IPS DF 19.7 (cell line): ENCODE measurements at places on chromosomes 6 and 20.

DNA sequence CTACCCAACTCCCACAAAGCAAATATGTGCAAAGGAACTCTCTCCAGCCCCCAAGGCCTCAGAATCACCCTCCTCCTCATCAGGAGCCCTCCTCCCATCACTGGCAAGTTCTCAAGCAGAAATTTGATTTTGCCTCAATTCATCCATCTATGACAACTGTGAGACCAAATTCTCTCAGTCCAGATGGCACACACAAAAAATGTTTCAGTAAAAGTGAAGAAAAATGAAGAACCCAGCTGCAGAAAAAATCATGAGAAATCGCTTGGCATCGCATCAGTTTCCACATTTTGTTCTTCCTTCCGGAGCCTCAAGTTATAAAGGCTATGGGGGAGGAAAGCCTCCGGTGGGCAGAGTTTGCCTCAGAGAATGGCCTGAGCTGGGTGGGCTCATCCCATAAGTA is 6.4 kb upstream of the CD24 start:
- DNase-seq: no peak

- no peak for DNase-seq
Observed at GRCh38 chr6:94478133-94479005, 1059.0 kb upstream of the EPHA7 start.

GRCh38 chr6:14792118-14792955 is 453.5 kb upstream of the JARID2 start:
- no peak for DNase-seq

GRCh38 chr6:37024656-37025337 is 19.3 kb downstream of the FGD2 start:
- DNase-seq: no peak

- peak; percentile 23 for DNase-seq
Observed at GRCh38 chr6:84618836-84619235, 145.6 kb downstream of the TBX18 start.

GRCh38 chr6:81362246-81362645 is 390.2 kb downstream of the TENT5A start:
- DNase-seq: no peak

DNA sequence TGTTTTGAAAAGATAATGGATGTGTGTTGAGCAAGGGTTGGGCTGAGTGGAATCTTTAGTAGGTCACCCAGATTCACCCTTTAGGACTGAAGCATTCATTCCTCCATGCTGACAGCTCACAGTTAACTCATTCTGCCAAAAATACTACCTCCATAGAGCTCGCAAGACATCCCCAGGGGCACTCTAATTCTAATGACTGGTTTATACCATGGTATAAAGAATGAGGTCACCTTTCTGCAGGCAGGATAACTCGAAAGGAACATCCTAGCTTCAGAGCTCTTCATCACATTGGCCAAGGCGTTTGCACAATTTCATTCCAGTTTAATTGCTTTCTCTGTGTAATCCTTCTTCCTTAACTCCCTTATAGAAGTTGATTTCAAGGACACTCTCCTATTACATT is 1257.2 kb upstream of the EYS start:
- no peak for DNase-seq

GRCh38 chr6:148565930-148566663 is 180.7 kb upstream of the UST start:
- DNase-seq: no peak

GRCh38 chr6:35411066-35411465 is 41.1 kb upstream of the FANCE start:
- DNase-seq: no peak

- no peak for DNase-seq
Observed at GRCh38 chr6:40328386-40328985, 258.7 kb downstream of the LRFN2 start.

- DNase-seq: no peak
Observed at GRCh38 chr20:57399587-57400155, 8.5 kb downstream of the RBM38 start.

GRCh38 chr6:33029328-33030184 is 20.2 kb upstream of the HLA-DOA start:
- DNase-seq: no peak

- DNase-seq: no peak
Observed at GRCh38 chr6:155001934-155002333, 6.8 kb downstream of the TIAM2 start.

DNA sequence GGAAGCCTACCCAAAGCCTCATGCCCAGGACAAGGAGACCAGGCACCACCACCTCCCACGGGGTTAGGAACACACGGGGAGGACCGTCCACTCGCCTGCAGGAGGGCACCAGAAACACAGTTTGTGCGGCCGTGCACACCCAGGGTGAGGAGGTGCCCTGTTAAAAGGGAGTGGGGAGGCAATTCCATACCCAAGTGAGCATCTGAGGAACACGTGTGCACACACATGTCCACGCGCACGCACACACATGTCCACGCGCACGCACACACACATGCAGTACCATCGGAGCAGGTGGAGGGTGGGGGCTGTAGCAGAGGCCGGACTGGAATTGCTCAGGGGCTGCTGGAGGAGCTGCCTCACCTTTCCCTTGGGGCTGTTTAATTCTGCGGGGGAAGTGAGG is 259.4 kb downstream of the TAF4 start:
- no peak for DNase-seq

- DNase-seq: no peak
Observed at GRCh38 chr6:10343320-10343719, 71.6 kb downstream of the TFAP2A start.

- DNase-seq: no peak
Observed at GRCh38 chr20:15252304-15252703, 914.9 kb upstream of the FLRT3 start.

GRCh38 chr20:13443690-13444089 is 195.0 kb downstream of the TASP1 start:
- DNase-seq: no peak

DNA sequence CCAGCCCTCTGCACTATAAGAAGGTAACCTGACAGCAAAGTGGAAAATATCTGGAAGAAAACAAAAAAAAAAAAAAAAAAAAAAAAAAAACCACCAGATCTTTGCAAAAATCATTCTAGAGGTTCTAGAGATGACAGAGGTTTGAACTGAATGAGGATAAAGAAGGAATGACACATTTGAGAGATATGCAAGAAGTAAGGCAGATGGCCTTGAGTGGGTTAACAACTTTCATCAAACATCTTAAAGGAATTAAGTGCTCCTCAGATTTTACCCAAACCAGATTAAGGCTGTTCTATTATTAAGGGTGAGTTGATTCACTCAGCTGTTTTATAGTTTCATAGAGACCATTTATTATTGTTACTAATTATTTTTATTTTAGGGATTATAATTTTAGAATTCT is 62.0 kb downstream of the RSPO3 start:
- DNase-seq: no peak

DNA sequence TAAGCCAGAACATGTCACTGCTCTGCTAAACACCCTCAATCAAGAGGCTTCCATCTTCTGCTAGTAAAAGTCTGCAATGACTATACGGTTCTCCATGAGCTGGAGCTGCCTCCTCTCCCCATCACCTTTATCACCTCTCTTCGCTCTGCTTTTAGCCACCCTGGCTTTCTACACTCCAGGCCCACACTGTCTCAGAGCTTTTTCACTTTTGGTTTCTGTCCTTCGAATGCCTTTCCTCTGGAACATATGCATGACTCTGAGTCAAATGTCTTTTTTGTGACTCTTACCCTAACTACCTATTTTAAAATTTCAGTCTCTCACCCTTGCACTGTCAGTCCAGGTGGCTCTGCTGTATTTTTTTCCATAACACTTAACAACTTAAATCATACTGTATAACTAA is 525.4 kb upstream of the RNF217 start:
- DNase-seq: no peak

DNA sequence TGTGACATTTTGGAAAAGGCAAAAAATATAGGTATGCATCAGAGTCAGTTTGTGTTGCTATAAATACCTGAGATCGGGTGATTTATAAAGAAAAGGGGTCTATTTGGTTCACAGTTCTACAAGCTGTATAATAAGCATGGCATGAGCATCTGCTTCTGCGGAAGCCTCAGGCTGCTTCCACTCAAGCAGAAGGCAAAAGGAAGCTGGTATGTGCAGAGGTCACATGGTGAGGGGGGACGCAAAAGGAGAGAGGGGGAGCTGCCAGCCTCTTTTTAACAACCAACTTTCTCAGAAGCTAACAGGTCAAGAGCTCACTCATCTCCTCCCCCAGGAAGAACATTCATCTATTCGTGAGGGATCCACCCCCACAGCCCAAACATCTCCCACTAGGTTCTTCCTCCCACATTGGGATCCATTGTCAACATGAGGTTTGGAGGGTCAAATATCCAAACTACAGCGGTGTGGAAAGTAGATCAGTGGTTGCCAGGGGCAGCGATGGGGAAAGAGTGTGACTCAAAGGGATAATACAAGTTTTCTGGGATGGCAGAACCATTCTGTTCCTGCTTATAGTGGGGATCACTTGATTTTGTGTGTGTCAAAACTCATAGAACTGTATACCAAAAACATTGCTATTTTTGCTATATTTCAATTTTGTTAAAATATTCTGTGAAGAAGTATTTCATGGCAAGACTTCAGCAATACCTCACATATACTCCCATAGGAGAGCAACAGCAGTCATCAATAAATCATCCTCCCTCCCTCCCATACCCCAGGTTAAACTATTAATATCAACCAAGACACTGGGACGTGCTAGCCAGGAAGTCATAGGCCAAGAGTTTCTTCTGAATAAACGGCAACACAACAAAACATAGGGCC is 9.9 kb upstream of the FAM50B start:
- DNase-seq: no peak

DNA sequence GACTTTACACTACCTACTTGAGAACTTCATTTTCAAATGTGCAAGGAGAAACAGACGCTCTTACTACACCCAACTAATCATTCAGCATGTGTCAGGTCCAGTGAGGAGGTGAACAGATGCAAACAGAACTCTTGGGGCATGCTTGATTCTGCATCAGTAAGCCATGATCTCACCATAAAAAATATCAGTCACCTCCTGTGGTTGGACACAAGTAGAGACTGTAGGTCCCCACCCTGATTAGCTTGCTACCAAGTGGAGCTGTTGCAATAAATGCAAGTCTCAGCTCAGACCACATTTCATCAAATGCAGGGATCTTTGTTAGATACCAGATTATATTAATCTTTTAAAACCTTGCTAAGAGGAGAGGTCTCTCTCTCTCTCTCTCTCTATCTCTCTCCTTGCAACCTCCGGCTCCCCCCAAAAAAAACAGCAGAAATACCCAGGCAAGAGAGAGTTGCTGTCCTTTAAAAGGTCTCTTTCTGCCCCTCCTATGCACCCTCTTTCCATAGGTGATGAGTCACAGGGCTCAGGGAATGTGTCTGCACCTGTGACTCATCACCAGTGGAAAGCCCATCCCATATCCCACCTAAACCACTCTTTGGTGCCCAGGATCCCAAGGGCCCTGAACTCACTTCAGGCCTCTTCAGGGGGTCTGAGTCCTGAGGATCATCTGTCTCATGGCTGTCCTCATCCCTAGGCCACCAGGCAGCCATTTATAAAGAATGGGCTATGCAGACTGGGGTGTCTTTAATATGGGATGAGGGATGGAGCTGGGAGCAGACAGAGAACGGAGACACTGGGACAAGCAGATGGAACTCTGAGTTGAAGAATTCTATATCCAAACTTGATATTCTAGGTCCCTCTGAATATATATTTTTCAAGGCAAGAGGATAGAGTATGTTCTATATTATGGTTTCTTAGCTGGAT is 154.5 kb downstream of the QRSL1 start:
- no peak for DNase-seq

DNA sequence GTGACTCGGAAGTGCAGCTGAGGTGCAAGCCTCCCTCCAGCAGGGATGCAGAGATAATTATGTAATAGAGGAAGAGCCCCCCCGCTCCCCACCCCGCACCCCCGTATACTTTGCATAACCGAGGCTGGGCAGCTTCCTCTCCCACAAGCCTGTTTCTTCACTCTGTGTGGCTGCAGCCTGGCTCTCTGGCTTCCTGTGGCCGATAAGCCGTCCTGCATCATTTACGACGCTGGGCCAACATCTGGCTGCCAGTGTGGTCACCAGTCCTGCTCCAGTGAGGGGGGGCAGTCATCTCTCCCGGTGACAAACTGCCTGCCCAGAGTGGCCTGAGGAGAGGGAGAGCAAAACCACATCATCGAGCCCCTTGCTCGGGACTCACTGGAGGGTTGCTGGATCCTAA is 59.2 kb downstream of the RBM38 start:
- no peak for DNase-seq

GRCh38 chr6:134584847-134585516 is 267.1 kb upstream of the SGK1 start:
- DNase-seq: no peak

GRCh38 chr6:1777921-1778685 is 168.4 kb downstream of the FOXC1 start:
- no peak for DNase-seq
